Stimulated activated CD8-positive, alpha-beta memory T cell treated with anti-CD3 and anti-CD28 coated beads, Interleukin-4, amount 100 ng/mL, for 24 hours (primary cell): ENCODE measurements at places on chromosomes 4 and X.
A peak's percentile ranks its signal among the peaks of the same experiment; 100 is the strongest.

DNA sequence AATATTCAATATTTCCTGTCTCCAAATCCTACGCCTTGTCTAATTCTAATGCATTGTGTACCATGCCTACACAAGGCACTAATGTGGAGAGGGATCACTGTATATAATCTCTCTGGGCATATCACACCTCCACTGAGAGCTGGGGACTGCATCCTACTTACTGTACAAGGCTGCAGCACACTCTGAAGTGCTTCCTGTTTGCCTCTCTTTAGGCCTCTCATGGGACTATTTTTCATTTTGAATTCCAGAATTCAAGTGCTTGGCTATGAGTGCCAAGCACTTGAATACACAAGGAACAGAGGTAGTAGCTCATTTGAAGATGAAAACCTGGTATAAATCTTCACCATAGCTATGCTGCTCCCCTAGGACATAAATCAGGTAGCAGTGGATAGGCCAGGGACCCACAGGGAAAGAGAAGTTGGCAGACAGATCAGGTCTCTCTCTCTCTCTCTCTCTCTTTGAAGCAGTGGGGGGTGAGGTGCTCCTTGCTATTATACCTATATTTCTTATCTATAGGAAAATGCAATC lies 229.7 kb upstream of the MBNL3 start:
- DNase-seq: no peak

- no peak for DNase-seq
Measured at GRCh38 chr4:174332741-174333493, 49.2 kb downstream of the CEP44 start.

DNA sequence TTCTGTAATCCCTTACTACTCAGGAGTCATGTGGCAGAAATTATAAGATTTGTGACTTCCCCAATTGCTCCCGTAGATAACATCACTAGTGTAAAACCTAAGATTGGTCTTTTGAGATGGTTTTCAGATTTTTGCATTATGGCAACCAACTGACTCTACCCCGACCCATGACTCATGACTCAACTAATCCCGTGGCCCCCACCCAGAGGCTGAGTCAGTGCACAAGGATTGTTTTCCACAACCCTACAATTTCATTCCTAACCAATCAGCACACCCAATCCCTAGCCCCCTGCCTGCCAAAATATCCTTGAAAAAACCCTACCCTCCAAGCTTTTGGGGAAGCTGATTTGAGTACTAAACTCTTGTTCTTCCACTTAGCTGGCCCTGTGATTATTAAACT lies 109.4 kb upstream of the FAM9C start:
- no peak for DNase-seq

DNA sequence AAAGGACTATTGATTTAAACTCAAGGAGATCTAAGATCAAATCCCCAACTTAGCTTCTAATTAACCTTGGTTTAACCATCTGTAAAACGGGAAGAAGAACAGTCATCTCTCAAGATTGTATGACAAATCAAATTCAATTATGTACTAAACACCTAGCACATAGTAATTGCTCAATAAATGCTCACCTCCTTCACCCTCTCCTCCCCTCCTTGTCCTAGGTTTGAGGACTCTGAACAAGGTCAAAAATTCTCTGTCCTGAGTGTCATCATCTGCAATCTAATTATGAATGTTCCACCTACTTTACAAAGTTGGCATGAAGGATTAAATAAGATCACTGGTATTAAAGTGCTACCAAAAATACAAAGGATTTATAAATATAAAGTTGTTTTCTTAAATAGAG lies 320.1 kb upstream of the PPARGC1A start:
- DNase-seq: no peak

GRCh38 chr4:1027915-1028238 lies 16.5 kb downstream of the FGFRL1 start:
- DNase-seq: no peak

DNA sequence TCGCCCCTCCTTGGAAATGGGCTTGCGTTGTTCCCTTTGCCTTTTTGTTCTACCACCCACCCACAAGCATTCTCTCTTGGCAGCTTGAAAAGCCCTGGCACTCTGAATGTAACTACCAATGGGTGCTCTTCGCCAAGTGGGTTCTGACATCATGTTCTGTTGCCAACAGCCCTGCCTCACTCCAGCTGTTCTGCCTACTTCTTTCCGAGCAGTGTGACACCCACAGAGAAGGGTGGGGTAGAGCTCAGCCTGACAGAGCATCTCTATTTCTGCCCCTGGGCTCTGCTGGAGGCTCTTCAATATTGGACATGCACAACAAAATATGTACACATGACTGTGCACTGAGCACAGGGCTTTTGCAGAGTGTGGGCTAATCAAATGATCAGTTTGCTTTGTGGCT lies 15.6 kb upstream of the EXOSC9 start:
- DNase-seq: no peak

- DNase-seq: no peak
Measured at GRCh38 chr4:15320121-15320678, 107.6 kb upstream of the C1QTNF7 start.

DNA sequence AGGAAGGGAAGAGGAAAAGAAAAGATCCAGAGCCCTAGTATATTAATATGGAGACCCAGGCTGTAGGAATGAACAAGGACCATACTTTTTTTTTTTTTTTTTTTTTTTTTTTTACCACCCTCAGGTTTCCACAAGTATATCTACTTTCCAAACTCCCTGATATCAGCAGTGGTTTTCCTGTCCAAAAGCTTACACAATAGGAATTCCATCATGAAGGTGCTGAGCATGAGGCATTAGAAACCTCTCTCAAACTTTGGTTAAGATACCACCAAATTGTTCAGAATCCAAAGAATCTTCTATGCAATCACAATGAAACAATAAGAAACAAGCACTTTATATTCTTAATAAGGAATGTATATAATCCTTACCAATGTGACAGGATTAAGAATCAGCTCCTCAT lies 26.5 kb downstream of the RPS6KA3 start:
- DNase-seq: no peak

- no peak for DNase-seq
Measured at GRCh38 chrX:82748906-82749505, 759.1 kb upstream of the POU3F4 start.

DNA sequence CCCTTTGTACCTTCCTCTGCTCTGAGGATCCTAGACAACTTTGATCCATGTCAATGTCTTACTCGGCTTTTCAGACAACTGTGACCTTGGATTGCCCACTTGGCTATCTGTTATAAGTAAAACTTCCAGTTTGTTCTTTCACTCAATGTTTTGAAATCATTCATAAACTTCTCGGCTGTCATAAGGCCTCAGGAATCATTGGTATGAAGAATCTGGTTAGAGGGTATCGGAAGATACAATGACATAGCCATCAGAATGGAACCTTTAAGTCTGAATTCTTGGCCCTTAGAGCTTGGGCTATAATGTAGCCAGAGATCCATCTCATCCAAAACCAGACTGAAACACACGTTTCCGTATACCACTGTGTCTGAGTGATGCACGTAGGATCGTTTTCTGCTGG lies 59.0 kb upstream of the WDR1 start:
- DNase-seq: no peak

DNA sequence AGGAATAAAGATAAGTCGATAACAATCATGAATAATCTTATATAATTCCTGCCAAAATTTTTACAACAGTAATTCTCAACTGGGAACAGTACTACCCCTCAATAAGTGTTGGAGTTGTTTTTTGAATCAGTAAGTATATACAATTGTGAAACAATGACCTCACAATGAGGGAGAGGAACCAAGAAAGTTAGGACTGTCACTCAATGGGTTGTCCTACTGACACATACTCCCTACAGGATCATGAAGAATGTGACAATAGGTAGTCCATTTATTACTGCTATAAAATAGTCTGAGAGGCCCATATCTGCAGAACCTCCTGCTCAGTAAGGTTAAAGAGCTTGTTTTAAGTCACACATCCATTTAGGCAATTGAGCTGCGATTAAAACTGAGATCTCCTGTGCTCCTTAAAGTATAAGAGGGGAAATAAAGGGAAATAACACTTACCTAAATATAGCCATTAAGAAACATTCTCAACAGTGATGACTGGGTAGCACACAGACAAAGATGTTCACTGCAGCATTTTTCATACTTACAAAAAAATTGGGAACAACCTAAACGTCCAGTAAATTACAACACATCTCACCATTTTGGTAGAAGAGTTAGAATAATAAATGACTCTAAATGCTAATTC lies 26.2 kb downstream of the FBXW7 start:
- no peak for DNase-seq

DNA sequence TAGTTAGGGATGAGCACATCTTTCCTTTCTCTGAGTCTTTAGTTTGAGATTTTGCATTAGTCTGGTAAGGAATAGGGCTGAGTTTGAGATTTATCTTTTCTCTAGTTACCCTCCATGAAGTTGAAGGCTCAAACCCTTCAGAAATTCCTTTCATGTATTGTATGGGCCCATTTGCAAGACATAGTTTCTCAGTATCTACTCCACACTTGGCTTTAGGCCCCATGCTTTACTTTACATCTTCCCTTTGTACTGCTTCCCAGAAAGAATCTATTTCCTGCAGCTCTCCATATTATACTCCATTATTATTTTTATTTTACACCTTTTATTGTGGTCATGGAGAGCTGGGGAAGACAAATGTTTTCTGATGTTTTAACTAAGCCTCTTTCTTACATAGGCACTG lies 1038.2 kb downstream of the TECRL start:
- no peak for DNase-seq

GRCh38 chr4:155995069-155995468 lies 41.4 kb upstream of the CTSO start:
- DNase-seq: no peak

- no peak for DNase-seq
Measured at GRCh38 chr4:187668526-187669082, 327.0 kb upstream of the ZFP42 start.

- DNase-seq: no peak
Measured at GRCh38 chr4:60948008-60948407, 252.1 kb upstream of the ADGRL3 start.

GRCh38 chr4:188372829-188373228 lies 233.6 kb downstream of the TRIML1 start:
- no peak for DNase-seq

GRCh38 chrX:84729809-84730208 lies 227.6 kb upstream of the HDX start:
- peak; percentile 1 for DNase-seq

- DNase-seq: no peak
Measured at GRCh38 chrX:8273451-8273895, 102.4 kb upstream of the VCX2 start.

DNA sequence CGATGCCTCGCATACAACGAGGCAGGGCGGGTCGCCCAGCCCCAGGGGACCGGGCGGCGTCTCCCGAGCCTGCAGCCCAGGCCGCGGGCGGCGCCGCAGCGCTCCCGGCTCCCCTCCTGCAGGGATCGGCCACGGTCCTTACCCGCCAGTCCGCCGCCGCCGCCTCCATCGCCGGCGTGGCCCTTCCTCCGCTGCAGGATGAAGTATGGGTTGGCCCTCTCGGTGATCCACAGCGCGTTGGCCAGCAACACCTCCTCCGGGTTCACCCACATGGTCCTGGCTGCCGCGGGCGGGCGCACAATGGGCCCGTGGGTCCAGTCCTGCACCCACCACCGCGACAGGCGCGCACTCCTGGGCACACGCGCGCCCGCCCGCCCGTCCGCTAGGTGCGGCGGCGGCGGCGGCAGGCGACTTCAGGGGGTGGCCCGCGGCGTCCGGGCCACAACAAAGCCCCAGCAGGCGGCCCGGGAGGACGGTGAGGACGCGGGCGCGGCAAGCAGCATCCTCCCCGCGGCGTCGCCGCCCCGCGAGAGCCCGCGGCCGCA lies 339 bp downstream of the TBC1D9 start:
- no peak for DNase-seq

GRCh38 chr4:24560868-24561368 lies 23.4 kb downstream of the DHX15 start:
- no peak for DNase-seq

DNA sequence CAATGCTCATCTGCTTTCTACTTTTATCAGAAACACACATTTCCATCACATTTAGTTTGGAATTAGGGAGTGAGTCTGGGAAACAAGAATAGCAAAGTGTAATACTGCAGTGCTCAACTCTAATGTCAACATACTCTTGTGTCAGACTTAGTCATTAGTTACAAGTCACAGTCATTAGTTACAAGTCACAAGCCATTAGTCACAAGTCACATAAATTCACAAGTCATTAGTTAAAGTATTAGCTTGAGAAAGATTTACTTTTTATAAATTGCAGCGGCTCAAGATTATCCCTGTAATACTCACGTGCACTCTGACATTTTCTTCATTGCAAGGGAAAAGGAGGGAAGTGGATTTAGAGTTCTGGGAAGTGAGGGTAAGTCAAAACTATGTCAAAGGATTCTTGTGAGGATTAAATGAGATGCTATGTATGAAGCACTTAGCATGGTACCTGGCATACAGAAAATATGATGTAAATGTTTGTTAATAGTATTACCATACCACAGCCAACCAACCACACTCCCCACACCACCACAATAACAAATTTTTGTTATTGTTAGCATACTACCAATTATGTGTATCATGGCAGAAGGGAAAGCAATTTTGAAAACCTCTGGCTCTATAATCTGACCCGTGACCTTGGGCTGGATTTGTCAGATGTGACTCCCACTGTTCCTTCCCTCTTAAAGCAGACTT lies 116.6 kb downstream of the ARHGAP24 start:
- DNase-seq: no peak

GRCh38 chr4:25030277-25031076 lies at the start of gene LGI2:
Gene LGI2, minus strand, starts transcription at chr4:25030946. Its CDS starts 253 bp downstream, at chr4:25030693.
- no peak for DNase-seq
